ENCODE measurements at places on chromosomes 12 and 14. TPM values are rescaled to one million over a fixed set of nuclear protein-coding genes. Genes with fewer than 3 reads are reported as not detected.
A peak's percentile ranks its signal among the peaks of the same experiment; 100 is the strongest.

DNA sequence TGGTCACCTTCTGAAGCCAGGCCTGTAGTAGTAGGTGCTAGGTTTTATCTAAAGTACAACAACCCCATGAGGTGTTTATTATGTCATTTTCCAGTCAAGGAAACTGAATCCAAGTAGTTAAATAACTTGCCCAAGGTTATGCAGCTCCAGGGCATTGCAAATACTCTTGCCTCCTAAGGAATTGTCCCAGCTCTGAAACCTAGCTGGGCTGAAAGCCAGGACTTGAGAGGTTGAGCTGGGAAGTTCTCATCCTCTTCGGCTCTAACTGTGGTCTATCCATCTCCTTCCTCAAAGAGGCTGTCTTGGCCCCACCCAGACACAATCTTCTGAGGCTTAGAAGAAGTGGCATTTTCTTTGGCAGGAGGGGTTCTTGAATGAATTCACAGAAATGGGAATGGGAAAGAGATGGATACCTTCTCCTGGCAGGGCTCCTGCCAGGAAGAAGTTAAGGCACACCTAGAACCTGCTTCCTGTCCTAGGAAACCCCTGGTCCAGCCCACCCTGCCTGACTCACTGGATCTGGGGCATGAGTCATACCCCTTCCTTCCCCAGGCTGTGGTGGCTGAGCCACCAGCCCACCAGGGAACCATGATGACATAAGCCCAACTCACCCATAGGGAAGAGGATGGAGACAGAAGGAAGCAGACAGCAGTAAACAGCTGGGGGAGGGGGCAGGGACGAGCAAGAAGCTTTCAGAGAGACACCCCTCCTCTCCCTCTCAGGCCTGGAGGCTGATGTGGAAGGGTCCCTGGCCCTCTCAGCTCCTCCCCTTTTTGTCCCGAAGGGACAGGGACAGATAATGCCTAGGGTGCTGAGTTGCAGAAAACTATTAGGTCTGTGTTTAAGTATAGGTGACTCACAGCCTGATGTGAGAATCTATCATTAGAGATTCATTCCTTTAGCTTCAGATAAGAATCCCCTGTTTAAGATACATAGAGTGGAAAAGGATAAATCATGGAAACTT is 2.1 kb upstream of the PLEK2 start:
- H3K27me3 ChIP-seq: peaks cover 12% of the 10 kb centered on the region
- H3K4me1 ChIP-seq: peaks cover 34% of the 10 kb centered on the region
- DNase-seq: no peak
- H3K4me3 ChIP-seq: no peak overlapping the region
- H3K27ac ChIP-seq: no peak overlapping the region

DNA sequence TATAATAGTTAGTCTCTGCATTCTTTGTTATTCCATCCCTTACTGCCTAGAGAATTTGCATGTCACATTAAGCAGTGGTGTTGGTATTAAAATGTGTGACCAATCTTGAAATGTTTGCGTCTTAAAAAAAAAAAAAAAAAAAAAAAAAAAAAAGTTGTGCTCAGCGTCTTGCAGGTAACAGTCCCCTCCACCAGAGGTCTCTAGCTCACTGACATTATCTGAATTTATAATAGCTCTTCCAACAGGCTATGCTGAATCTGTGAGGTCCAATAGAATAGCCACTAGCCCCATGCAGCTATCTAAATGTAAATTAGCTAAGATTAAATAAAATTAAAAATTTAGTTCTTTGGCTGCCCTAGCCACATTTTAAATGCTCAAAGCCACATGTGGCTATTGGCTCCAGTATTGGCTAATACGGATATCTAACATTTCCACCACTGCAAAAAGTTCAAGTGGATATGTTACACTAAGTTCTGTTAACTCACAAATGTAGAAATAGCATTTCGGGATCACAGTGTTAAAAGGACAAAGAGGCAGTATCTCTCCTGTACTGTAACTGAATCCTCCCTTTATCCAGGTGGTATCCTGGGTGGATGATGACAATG is 28.7 kb downstream of the NKX2-8 start:
- H3K4me1 ChIP-seq: no peaks in the 10 kb centered on the region
- H3K36me3 ChIP-seq: no peaks in the 10 kb centered on the region
- H3K27me3 ChIP-seq: peaks cover 26% of the 10 kb centered on the region
- DNase-seq: no peak
- H3K4me3 ChIP-seq: no peak overlapping the region

DNA sequence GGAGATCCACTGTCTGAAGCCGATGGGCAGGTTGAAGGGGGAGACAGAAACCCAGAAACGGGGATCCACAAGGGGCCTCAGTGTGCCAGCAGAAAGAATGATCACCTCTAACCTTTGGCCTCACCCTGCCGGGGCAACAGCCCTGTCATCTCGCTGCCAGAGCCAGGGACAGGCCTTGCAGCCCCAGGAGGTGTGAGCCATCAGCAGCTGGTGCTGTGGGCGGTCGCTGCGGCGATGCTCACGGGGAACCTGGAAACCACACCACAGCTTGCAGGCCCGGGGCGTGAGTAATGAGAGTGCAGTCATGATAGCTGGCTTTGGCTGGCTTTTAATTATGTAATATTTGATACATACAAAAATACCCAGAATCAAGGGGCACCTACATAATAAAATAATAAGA is 4.7 kb upstream of the TTC7B start:
- no peak overlapping the region for H3K27ac ChIP-seq
- no peak overlapping the region for H3K4me3 ChIP-seq
- no peaks in the 10 kb centered on the region for H3K27me3 ChIP-seq

DNA sequence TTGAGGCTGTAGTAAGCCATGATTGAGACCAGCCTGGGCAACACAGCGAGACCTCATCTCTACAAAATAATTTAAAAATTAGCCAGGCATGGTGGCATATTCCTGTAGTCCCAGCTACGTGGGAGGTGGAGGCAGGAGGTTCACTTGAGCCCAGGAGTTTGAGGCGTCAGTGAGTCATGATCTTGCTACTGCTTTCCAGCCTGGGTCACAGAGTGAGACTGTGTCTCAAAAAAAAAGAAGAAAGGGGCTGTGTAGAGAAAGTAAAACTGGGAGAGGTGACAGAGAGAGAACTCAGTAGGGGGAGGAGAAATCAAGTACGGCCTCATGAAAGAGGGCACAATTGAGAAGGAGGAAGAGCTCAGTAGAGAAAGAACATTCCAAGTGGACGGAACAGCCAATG is 12.4 kb downstream of the TECPR2 start:
- no peak overlapping the region for H3K4me3 ChIP-seq
- no peaks in the 10 kb centered on the region for H3K36me3 ChIP-seq

DNA sequence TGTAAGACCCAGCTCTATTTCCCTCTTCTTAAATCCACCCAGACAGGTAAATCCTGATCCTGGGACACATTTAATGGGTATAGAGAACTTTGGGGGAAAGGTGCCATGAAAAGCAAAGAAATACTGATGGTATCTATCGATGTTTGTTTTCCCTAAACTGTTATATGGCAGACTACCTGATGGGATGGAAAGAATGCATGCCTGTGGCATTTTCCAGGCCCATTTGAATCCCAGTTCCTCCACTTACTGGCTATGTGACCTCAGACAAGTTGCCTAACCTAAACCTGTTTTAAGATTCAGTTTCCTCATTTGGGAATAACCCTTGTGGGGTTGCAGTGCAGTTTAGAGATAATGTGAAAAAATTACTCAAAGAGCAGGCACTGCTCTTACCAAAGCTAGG is 404.5 kb downstream of the FUT8 start:
- no peak for DNase-seq
- no peak overlapping the region for H3K4me3 ChIP-seq
- H3K27me3 ChIP-seq: no peaks in the 10 kb centered on the region
- no peaks in the 10 kb centered on the region for H3K4me1 ChIP-seq
- no peak overlapping the region for H3K27ac ChIP-seq
- no peaks in the 10 kb centered on the region for H3K36me3 ChIP-seq

DNA sequence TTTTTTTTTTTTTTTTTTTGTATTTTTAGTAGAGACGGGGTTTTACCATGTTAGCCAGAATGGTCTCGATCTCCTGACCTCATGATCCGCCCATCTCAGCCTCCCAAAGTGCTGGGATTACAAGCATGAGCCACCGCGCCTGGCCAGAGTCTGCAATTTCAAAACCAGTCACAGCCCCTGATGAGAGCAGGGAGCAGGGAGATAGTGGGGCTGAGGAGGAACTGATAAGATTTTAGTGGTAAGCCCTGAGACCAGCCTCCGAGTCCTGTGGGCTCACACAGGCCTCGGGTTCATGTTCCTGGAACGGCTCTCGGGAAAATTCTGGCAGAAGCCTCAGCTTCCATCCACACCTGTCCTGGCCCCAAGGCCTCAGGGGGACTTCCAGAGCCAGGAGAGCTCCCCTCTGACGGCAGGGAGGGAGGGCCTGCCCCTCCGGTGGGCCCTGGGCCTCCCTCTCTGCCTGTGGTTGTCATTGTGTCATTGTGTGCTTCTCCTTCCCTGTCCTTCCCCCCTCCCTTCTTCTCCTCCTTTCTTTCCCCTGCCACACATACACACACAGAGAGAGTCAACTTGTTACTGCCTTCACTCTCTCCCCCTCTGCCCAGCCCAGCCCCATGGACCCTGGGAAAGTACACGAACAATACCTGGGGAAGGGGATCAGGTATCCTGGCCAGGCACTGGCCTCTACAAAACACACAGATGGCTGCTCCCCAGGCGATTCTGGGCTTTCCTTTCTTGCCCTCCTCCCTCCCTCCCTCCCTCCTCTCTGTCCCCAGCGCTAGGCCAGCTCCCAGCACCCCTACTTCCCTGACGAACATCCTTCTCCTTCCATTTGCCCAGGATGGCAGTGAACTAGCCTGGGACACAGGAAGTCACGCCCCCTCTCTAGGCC is 294.1 kb downstream of the DPF3 start:
- no peak for DNase-seq
- no peaks in the 10 kb centered on the region for H3K4me1 ChIP-seq
- H3K27ac ChIP-seq: no peak overlapping the region
- no peaks in the 10 kb centered on the region for H3K36me3 ChIP-seq
- peaks cover 3% of the 10 kb centered on the region for H3K27me3 ChIP-seq

DNA sequence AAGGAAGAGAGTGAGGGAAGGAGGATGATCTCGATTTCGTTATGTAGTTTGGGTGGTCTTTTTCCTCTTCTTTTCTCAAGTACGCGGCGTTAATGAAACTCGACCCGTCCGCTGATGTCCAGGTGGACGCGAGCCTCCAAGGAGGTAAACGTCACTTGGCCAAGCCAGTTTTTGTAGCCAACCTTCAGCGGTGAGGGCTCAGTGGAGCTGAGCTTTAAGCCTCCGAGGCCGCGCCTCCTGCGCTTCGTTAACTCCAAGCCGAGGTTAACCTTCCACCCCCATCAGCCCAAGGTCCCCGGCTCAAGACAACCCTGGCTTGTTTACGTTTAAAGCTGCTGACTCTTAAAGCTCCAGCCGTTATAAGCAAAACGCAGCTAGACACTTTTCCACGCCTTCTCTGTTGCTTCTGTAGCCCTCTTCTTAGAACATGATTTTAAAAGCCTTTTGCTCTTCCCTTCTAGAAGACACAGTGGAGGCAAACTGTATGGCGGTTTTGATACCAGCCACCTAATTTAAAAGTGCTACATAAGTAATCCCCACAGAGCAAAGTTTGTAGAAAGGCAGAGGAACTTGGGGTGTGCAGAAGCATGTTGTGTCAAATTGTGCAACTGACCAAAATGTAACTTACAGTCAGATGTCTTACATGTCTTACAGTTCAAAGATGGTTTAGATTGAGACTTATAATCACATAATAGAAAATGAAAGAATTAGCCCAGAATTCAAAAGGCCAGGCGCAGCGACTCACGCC is 923 bp upstream of the ITPR2 start:
- H3K4me3 ChIP-seq: peak overlapping the region; percentile 55
- no peaks in the 10 kb centered on the region for H3K27me3 ChIP-seq
- H3K36me3 ChIP-seq: no peaks in the 10 kb centered on the region
- H3K4me1 ChIP-seq: no peaks in the 10 kb centered on the region
- peak; percentile 62 for DNase-seq

DNA sequence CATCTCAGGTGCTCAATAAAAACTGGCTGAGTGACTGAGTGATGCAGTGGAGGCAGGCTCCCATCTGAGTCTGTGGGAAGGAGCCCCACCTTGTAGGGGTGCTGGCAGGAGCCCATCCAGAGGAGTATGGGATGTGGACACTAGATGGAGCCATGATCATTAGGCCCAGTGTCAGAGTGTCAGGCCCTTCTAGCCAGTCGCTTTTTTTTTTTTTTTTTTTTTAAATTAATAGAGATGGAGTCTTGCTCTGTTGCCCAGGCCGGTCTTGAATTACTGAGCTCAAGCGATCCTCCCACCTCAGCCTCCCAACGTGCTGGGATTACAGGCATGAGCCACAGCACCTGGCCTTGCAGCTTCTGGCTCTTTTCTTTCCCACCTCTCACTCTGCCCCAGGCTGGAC is 11.5 kb downstream of the RITA1 start:
- H3K27me3 ChIP-seq: no peaks in the 10 kb centered on the region
- H3K36me3 ChIP-seq: no peaks in the 10 kb centered on the region
- no peak overlapping the region for H3K4me3 ChIP-seq
- H3K27ac ChIP-seq: no peak overlapping the region
- H3K4me1 ChIP-seq: peaks cover 10% of the 10 kb centered on the region

The DRAM1 gene
- total RNA-seq: 7.5 TPM

The ACAD10 gene
- 60.0 TPM for total RNA-seq

The LBHD2 gene
- total RNA-seq: not detected

The AQP6 gene
- not detected for total RNA-seq

The RASSF9 gene
- not detected for total RNA-seq

All from transverse colon (tissue), 4 donors.